Activated CD8-positive, alpha-beta memory T cell treated with anti-CD3 and anti-CD28 coated beads, Interleukin-2, amount 10 ng/mL, durations not matched to agents 7 days and 5 days (primary cell): ENCODE measurements at places on chromosomes 7 and 10. TPM values are rescaled to one million over a fixed set of nuclear protein-coding genes. Genes with fewer than 3 reads are reported as not detected.
A peak's percentile ranks its signal among the peaks of the same experiment; 100 is the strongest.

CH25H gene
- not detected for total RNA-seq

NME8 gene
- total RNA-seq: not detected

RADIL gene
- not detected for total RNA-seq

PNLIPRP2 gene
- total RNA-seq: not detected

CASD1 gene
- total RNA-seq: 13.6 TPM

DNA sequence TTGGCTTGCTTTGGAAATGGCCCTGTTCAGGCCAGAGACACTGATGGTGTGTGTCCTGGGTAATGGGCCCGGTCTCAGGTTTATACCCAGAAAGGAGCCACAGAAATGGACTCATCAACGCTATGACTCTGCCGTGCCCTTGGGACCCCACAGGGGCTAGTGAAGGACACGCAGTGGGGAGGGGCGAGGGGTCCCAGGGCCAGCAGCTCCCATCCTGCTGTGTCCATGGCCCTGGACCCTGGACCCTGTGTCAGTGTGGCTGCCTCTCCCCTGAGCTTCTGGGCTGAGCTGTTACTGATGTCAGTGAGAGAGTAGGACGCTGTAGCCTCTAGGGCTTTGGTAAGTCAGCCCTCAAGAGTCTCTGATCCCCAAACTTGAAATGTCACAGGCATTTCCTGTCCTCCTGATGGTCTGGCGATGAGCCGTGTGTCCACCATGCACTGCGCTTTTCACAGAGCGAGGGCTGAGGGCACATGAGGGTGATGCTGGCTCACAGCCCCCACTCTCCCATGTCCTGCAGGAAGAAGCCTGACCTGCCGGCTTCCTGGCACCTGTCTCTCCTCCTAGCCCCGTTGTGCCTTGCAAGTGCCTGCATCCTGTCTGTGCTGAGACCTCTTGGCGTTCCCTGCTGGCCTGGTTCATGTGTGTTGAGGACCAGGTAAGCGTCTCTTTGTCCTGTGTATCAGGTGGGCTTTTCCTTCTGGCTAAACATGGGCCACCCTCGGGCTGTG, 4.4 kb downstream of the ZNF316 start:
- no peak for DNase-seq

- DNase-seq: no peak
Measured at GRCh38 chr7:120944826-120945562, 5.6 kb upstream of the ING3 start.

DNA sequence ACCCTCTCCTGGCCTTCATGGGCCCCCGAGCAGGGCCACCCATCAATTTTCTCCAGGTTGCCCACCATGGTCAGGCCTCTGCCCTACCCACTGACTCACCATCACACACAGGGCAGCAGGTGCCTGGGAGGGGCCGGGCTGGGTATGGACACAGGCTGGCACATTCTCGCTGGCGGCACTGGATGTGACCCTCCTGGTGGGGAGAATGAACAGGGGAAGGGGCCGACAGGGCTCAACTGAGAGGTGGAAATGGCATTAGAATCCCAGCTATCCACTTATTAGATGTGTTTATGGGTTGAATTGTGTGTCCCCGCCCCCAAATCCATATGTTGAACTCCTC, 16.4 kb downstream of the KCP start:
- no peak for DNase-seq

- DNase-seq: peak; percentile 50
Measured at GRCh38 chr10:12655940-12656339, 306.6 kb downstream of the CAMK1D start.

GRCh38 chr7:93055543-93056107, 62.2 kb downstream of the SAMD9 start:
- no peak for DNase-seq

GRCh38 chr7:77427996-77428603, 12.0 kb upstream of the GSAP start:
- DNase-seq: peak; percentile 65

DNA sequence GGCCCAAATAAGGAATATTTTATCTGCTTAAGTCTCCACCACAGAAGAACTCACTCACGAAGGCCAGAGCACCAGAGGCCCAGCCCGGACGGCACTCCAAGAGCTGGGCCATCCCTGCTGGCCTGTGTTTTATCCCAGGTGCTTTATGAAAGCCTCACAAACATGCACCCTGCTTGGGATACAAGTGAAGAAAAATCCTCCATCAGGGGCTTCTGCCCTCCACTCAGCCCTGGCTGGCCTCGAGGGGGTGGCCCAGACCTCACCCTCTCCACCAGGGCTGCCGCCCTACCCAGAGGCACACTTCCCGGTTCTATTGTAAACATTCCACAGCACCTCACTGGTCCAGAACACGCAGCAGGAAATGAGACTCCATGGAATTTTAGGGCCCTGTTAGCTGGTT, 19.8 kb upstream of the DNAAF5 start:
- DNase-seq: no peak

DNA sequence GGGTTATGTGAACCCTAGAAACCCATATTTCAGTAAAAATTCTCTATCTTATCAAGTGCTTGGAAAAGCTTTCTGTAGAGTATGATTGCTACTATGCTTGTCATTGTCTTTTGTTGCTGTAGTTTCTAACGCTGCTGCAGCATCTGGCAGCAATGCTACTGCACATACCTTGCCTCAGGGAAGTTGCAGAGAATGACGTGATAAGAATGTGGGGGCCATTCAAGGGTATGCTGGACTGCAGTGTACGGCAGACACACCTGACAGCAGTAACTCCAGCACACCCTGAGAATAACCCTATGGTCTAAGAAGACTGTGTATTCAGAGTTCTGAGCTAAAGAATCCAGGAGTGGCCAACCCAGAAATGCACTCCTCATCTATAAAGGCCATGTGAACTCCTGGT, 20.5 kb downstream of the TRIM4 start:
- DNase-seq: no peak

GRCh38 chr7:76381814-76382213, 23.0 kb upstream of the YWHAG start:
- no peak for DNase-seq

- DNase-seq: no peak
Measured at GRCh38 chr10:79437111-79437814, 8.2 kb downstream of the ZCCHC24 start.

- DNase-seq: no peak
Measured at GRCh38 chr7:134954197-134955082, 31.9 kb upstream of the AGBL3 start.

DNA sequence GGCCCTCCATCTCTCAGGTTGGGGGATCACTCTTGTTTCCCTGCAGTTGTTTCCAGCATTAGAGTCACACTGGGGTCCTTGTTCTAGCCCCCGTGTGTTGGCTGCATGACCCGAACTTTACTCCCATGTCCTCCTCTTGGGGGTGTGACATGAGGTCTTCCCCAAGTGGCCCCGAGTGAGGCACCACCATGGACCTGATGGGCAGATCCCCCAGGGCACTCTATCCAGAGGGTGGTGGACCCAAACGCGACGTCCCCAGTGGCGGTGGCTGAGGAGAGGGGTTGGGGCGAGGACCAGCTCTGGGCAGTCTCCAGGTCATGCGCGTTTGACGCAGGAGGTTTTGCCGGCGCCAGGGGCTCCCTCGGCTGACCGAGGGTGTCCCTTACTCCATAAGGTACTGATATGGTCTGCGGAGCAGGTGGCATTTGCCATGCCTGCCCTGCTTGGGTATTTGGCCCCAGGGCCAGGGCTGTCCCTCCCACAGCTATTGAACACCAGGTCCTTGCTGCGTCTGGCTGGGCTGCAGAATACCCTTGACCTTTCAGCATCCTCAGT, 131.9 kb downstream of the LHPP start:
- no peak for DNase-seq

GRCh38 chr7:130353196-130353595, 8.6 kb downstream of the CPA5 start:
- no peak for DNase-seq

DNA sequence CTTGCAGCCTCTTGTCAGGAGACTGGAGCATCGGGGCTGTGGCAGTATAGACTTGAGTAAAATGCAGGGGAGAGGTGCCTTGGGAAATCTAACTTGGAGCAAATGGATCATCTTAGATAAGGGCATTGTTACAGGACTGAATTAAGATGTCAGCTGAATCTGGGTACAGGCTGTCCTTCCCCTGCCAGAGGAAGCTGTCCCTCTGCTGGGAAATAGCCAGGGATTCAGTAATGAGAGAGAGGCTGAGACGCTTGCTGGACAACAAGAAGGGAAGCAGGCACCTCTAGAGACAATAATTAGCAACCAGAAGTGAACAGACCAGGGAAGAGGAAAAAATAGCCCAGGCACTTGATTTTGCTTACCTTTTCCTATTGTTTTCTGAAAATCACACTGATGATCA, 20.7 kb upstream of the RAPGEF5 start:
- no peak for DNase-seq

DNA sequence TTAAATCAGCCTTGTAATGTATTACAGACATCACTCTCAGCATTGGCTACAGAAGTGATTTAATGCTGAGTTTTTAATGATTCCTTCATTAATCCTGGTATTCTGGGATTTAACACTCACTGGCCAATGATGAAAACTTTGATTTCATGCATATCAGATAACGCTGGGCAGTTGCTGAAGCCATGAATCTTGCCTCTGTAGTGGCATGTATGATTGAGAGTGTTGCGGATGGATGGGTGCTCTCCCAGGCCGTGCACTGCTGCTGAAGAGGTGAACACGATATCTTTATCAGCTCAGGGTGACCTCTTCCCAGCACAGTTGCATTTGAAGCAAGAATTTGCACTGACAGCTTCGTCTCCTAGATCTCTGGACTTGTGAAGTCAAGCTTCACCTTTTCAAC, 168.7 kb downstream of the LRRC4 start:
- DNase-seq: no peak

DNA sequence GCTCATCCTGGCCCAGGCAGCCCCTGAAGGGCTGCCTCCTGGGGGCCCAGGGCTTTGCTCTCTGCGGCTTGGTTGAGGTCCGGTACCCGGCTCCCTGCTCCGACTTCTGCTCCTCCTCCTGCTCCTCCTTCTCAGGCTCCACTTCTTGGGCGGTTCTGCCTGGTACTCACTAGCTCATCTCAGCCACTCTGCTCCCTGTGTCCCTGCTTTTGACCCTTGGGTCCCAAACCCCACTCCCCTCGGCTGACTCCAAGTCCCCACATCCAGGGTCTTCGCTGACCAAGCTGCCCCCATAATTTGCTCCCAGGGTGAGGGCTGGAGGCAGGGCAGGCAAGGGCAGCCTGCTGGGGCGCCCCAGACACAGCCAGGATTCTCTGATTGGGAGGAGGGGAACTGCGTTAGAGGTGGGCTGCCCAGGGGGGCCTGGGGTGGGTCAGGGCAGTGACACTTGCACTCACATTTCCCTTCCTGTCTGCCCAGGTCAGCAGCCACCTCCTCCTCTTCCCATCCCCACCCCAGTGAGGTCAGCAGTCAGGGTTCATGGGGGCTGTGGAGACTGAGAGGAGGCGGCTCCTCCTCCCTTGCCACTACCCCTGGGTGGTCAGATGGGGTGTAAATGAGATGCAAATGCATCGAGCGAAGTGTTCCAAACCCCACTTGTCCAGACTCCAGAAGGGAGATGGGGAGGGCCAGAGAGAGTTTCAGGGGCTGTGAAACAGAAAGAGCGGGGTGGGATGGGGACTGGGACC, 2.2 kb downstream of the SMARCD3 start:
- DNase-seq: no peak

- DNase-seq: no peak
Measured at GRCh38 chr10:61487506-61487905, 34.3 kb upstream of the TMEM26 start.

GRCh38 chr7:149729983-149730801, 43.2 kb downstream of the ZNF467 start:
- DNase-seq: no peak

GRCh38 chr10:71998119-71998839, 34.1 kb downstream of the CHST3 start:
- DNase-seq: no peak

DNA sequence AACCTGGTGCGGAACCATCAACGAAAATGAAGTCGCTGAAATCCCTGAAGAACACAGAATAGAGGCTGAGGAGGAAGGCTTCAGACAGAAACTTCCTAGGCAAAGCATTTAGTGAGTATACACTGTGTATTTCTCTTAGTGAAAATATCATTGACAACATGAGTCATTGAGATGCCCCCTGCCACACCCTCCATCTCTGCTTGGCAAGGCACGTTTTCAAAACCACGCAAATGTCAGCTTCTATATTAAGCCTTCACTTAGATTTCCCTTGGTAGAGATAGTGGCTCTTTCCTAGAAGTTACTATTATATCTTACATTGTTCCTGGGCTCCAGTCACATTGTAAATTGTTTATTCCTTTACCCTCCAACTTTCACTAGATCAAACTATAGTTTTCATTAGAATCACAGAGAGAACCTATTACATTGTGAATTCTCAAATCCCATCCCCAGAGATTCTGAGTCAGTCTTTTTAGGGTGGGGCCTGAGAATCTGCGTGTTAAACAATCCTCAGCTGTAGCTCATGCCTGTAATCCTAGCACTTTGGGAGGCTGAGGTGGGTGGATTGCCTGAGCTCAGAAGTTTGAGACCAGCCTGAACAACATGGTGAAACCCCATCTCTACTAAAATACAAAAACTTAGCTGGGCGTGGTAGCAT, 4.6 kb upstream of the SKAP2 start:
- no peak for DNase-seq

- no peak for DNase-seq
Measured at GRCh38 chr10:74755273-74755672, 71.1 kb upstream of the KAT6B start.
